ENCODE measurements at places on chromosomes 1 and 21. TPM values are rescaled to one million over a fixed set of nuclear protein-coding genes. Genes with fewer than 3 reads are reported as not detected.

KCNJ6 gene
- total RNA-seq: 0.15 TPM

LAPTM5 gene
- 10.7 TPM for total RNA-seq

SLFNL1 gene
- 0.25 TPM for total RNA-seq

SLAMF7 gene
- 12.9 TPM for total RNA-seq

TP53BP2 gene
- total RNA-seq: 27.4 TPM

PIK3C2B gene
- total RNA-seq: 82.0 TPM

CRNN gene
- total RNA-seq: not detected

EFNA3 gene
- total RNA-seq: 23.1 TPM

VANGL2 gene
- 6.3 TPM for total RNA-seq

GBP7 gene
- total RNA-seq: not detected

F13B gene
- total RNA-seq: not detected

DNA sequence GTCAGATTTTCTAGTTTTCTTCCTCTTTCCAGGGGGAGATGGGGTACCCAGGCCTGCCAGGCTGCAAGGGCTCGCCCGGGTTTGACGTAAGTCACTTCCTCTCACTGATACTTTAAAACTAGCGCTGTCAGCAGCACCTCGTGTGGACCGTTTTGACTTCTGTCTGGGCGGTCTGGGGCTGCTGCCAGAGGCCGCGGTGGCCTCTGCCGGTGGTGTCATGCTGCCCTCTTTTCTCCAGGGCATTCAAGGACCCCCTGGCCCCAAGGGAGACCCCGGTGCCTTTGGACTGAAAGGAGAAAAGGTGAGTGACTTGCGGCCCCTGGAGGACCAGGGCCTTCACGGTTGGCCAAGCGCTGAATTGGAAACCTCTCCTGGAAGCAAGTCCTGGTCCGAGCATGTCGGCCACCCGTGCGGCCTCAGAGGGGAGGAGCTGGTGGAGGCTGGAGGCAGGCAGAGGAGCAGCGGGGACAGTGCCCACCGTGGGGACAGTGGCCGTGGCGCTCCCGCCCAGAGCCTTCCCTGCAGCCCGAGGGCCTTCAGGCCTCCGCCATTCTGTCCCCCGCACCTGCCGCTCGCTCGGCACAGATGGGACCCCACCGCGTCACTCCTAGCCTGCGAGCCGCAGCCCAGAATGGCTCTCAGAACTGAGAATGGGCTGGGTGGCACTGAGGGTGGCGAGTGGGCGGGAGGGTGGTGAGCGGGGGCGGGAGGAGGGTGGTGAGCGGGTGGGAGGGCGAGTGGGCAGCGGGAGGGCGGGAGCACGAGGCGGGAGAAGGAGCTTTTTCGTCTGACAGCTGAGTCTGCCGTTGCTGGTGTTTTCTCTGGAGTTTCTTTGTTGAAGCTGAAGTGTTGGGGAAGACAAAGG lies 9.4 kb downstream of the COL6A1 start:
- DNase-seq: peak; percentile 5

DNA sequence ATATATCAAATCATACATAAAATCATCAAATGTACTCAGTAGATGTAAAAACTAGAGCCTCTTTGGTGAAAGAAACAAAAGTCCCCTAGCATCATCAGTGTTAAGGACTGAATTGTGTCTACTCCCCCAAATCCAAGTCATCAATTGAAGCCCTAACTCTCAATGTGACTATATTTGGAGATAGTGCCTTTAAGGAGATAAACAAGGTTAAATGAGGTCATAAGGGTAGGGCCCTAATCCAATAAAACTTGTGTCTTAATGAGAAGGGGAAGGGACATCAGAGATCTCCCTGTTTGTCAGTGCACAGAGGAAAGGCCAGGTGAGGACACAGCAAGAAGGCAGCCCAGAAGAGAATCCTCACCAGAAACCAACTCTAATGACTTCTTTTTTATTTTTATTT lies 33.5 kb downstream of the USP24 start:
- no peak for DNase-seq

- peak; percentile 46 for DNase-seq
Measured at GRCh38 chr1:116167625-116168276, 56.6 kb downstream of the MAB21L3 start.

- DNase-seq: peak; percentile 35
Measured at GRCh38 chr1:10835822-10836421, 39.5 kb upstream of the CASZ1 start.

GRCh38 chr21:43853851-43854772 lies 10.9 kb upstream of the AGPAT3 start:
- DNase-seq: no peak

GRCh38 chr1:27634177-27634984 lies 604 bp downstream of the FGR start:
- peak; percentile 44 for DNase-seq

- no peak for DNase-seq
Measured at GRCh38 chr1:221794079-221794670, 52.3 kb upstream of the DUSP10 start.

GRCh38 chr1:205584732-205585131 lies 47.1 kb downstream of the ELK4 start:
- no peak for DNase-seq

DNA sequence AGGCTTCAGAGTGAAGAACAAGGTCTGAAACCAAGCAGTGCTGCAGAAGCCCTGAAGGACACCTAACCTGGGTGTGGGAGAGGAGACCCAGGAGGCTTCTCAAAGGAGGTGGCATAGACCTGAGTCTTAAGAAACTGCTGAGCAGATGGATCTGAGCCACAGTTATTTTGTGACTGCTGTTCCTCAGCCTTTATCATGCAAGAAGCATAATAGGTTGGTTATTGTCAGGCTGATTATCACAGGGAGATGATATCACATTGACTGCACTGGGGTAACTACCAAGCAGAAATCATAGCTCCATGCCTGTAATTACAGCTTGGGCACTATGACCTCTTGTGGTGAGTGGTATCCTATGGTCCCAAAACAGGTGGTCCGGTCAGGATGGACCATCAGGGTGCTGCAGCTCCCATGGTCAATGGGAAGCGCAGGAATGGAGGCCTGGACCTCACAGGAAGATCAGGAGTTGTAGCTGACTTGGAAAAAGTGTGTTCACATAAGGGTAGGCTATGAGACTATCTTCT lies 11.5 kb upstream of the ATP2B4 start:
- DNase-seq: no peak

DNA sequence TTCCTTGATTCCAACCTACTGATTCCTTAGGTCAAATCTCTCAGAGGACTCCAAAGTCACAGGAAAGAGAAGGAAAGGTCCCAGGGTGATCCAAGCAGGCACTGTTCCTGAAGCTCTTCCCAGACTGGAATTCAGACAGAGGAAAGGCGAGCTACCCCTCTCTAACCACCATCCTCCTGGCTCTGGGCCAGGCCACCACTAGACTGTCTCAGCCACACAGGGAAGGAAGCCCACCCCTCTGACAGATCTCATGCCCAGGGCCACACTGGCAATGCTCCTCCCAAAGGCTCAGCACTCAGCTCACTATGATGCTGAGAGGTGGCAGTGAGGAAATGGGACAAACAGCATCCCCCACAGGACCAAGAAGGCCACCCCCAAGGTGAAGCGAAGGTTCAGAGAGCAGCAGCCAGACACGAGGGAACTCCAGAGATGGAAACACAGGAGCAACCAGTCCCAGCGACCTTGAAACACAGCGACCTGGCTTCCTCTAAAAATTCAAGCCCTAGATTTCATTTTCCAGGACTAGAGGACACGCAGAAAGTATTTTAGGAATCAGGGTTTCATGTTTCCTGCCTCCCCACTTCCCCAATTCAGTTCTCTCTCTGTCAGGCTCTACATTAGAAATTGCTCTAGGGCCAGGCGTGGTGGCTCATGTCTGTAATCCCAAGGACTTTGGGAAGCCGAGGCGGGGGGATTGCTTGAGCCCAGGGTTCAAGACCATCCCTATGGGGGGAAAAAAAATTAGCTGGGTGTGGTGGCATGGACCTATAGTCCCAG lies 18.8 kb downstream of the PIK3C2B start:
- DNase-seq: no peak

GRCh38 chr1:53465023-53465957 lies 6.1 kb downstream of the DMRTB1 start:
- no peak for DNase-seq

- no peak for DNase-seq
Measured at GRCh38 chr1:202687370-202687769, 22.9 kb downstream of the SYT2 start.

DNA sequence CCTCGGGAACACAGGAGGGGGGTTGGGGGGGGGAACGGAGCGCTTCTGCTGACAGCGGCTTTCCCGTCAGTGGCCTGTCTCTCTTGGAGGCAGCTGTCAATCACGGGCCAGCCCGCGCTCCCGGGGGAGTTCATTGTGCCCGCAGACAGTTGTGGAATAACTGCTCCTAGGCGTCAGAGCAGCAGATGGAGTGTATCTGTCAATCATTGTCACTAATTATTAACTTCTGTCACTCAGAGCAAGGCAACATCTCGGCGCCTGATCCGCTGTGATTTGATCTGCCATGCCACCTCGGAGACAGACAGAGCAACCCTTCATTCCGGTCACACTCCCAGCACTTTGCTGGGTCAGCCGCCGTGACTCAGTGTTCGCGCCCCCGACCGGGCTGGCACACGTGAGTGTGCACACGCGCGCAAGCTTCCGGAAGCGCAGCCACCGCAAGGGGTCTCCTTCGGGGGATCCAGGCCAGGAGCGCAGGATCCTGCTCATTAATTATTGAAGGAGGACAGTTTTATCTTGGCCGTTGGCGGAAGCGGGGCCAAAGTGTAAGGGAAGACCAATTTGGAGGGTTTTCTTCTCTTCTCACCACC lies 75.8 kb downstream of the RRAGC start:
- no peak for DNase-seq

- no peak for DNase-seq
Measured at GRCh38 chr1:95716097-95716496, 482.1 kb downstream of the RWDD3 start.

DNA sequence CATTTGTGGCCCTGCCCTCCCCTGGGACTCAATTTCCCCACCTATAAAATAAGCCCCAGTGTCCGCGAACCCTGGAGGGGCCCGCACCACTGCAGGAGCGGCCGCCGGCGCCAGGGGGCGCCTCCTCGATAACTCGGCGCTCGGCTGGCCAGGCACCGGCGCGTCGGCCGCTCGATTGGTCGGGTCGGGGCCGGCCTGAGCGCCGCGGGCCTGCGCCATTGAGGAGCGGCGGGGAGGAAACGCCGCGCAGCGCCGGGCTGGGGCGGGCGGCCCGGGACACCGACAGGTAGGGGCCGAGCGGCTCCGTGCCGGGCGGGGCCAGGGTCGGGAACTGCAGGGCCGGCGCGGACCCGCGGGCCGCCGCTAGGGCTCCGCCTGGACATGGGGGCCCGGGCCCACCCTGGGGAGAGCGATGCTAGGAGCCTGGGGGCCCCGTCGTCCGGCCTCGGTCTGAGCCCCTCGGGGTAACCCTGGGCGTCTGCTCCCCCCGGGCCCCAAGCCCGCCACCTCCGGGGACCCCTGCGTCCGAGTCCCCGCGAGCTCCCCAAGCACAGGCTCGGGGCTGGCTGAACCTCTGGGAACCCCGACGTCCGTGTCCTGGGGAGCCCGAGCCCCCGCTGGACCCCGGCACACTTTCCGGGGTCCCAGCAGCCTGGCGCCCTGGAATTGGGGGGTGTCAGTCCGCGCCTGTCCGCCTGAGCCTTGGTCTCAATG lies at the start of gene VPS13D:
VPS13D (plus strand) TSS at position 196 of the 714 bp plus-strand sequence. CDS start 4,237 bp downstream, outside the sequence.
- peak; percentile 90 for DNase-seq

GRCh38 chr1:84712276-84712874 lies 22.1 kb upstream of the SSX2IP start:
- no peak for DNase-seq

DNA sequence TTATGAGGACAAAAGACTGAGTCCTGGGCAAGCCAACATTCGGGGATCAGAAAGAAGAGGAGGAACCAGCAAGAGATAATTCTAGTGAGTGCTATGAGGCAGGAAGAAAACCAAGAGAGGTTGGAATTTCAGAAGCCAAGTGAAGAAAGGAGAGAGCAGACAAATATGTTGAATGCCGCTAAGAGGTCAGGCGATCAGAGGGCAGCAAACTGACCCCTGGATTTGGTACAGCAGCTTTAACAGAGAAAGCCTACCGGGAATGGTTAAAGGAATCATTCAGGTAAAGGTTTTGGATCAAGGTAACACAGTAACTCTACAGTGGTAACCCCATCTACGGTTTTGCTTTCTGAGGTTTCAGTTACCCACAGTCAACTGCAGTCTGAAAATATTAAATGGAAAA lies 5.4 kb downstream of the CLCC1 start:
- DNase-seq: no peak

- no peak for DNase-seq
Measured at GRCh38 chr1:202590975-202591411, 119.3 kb downstream of the SYT2 start.

GRCh38 chr1:43619996-43620920 lies 29.7 kb upstream of the KDM4A start:
- DNase-seq: no peak

DNA sequence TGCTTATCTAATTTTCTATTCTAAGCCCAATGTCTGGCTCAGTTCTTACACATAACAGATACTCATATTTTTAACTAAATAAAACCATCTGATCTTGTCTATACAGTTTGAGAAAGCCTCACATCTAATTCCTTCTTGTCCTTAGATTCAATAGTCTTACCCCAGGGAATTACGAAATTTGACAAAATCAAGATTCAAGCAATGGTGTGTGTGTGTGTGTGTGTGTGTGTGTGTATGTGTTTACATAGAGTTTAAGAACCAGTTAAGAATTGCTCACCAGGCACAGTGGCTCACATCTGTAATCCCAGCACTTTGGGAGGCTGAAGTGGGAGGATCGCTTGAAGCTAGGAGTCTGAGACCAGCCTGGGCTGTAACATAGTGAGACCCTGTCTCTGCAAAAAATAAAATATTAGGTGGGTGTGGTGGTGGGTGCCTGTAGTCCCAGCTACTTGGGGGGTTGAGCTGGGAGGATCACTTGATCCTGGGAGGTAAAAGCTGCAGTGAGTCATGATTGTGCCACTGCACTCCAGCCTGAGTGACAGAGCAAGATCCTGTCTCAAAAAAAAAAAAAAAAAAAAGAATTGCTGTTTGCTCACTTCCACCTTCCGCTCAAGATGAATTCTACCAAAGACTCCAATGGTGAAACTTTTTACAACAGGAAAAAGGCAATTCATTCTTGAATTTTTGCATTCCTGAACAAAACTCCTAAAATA lies 6.2 kb downstream of the WDR64 start:
- no peak for DNase-seq

DNA sequence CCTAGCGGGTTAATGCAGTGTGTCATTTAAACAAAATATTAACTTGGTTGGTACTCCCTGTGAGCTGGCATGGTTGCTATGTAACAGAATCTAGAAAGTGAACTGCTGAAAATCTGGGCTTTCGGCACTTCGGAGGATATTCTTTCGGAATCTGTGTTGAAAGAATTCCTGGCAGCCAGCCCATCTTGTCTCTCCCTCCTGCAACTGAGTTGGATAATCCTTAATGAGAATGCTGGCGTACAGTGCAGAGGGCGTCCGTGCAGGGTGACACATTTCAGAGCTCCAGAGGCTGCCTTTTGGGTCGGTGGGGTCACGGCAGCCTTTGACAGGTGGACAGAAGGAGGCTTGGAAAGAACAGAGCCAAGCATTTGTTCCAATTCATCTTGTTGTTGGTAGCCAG lies 3.7 kb downstream of the KAZN start:
- DNase-seq: peak; percentile 37

GRCh38 chr1:21232044-21232443 lies 55.3 kb upstream of the EIF4G3 start:
- DNase-seq: no peak
